ENCODE measurements at places on chromosomes 6 and 20.

GRCh38 chr6:165728216-165728615 is 65.2 kb upstream of the PDE10A start:
- DNase-seq, result no peak

DNA sequence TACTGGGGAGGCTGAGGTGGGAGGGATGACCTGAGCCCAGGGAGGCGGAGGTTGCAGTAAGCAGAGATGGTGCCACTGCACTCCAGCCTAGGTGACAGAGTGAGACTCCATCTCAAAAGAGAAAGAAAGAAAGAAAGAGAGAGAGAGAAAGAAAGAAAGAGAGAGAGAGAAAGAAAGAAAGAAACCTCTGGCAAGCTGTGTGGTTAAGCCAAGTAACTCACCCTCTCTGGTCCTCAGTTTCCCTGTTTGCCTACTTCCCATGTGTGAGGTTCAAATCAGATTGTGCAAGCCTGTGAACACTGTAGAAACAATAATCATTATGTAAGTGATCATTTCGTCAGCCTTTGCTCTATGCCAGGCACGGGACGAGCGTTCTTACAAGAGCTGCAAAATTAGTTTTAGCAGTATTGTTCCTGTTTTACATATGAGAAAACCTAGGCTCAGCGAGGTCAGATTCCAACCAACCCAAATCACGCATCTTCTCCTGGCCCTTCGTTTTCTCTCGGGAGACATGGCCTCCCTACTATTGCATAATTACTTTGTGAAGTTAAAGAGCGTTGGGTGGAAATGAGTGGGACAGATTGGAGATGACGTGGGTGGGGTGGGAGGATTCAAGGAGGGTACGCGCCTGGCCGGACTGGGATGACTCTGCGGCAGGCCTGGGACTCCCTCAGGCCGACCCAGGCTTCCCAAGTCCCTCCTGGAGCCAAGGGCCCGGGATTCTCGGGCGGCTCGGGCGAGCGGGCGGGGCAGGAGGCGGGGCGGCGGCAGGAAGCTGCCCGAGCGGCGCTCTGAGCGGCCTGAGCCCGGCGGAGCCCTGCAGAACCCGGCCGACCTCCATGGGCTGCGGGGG is at the start of gene SNX21:
Gene SNX21 (plus strand): TSS at position 770 of the 853 bp plus-strand sequence. CDS start 121 bp downstream, outside the sequence.
- DNase-seq, result peak; percentile 95

- DNase-seq, result no peak
Measured at GRCh38 chr6:127272576-127272975, 5.9 kb downstream of the RNF146 start.

- peak; percentile 56 for DNase-seq
Measured at GRCh38 chr6:140050101-140050995, 675.9 kb upstream of the CITED2 start.
